ENCODE measurements at places on chromosomes 6 and 20. TPM values are rescaled to one million over a fixed set of nuclear protein-coding genes. Genes with fewer than 3 reads are reported as not detected.

- DNase-seq, result no peak
Observed at GRCh38 chr20:39568109-39568508, 606.0 kb downstream of the DHX35 start.

- DNase-seq, result peak; percentile 33
Observed at GRCh38 chr6:11711003-11711983, 67.3 kb downstream of the ADTRP start.

DNA sequence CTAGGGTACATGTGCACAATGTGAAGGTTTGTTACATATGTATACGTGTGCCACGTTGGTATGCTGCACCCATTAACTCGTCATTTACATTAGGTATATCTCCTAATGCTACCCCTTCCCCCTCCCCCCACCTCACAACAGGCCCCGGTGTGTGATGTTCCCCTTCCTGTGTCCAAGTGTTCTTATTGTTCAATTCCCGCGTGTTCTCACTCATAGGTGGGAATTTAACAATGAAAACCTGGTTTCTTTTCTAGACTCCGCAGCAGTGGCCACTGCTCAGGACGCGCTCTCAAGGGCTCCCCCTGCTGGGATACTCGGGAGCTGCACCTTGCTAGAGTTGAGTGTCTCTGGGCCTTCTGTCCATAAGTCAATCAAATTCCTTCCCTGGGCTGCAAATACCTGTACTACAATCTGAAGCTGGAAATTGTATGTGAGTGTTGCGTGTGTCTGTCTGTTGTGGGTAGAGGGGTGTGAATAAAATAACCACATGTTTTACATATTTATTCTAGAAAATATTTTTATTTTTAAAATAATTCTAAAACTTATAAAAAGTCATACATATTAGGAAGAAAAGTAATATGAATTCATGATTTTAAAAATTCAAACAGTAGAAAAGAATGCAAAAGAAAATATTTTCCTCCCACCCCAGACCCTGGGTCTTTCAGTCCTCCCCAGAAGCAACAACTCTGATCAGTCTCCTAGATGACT, 8.2 kb upstream of the CEP250 start:
- DNase-seq, result peak; percentile 84

The ABCC10 gene
- total RNA-seq, result 39.7 TPM

The BIRC7 gene
- 2.1 TPM for total RNA-seq

The GSTA2 gene
- total RNA-seq, result not detected

The FLRT3 gene
- total RNA-seq, result not detected

The LTA gene
- 17.2 TPM for total RNA-seq

The NHSL1 gene
- total RNA-seq, result not detected
